Spinal cord (tissue), 10 donors: ENCODE measurements at places on chromosomes 4 and X.

DNA sequence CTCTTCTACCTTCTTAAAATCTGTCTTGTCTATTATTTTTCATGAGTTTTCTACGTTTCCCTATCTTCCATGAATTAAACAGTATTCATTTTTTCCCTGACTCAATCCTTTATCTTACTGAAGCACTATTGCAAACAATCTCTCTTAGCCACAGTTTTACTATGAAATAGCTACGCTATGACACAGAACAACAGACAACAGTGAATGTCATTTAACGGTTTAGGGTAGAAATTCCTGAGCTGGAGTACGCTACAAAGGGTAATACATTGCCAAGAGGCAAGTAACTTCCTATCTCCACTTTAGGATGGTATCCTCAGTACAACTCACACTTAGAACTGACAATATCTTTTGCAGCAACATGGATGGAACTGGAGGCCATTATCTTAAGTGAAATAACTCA is 552.6 kb downstream of the INPP4B start:
- H3K4me1 ChIP-seq = no peaks in the 10 kb centered on the region
- DNase-seq = no peak
- H3K36me3 ChIP-seq = no peaks in the 10 kb centered on the region
- no peak overlapping the region for H3K27ac ChIP-seq
- H3K4me3 ChIP-seq = no peak overlapping the region

GRCh38 chr4:81335122-81335912 is 120.3 kb upstream of the PRKG2 start:
- H3K27me3 ChIP-seq = no peaks in the 10 kb centered on the region
- no peak overlapping the region for H3K27ac ChIP-seq
- no peaks in the 10 kb centered on the region for H3K36me3 ChIP-seq
- no peak for DNase-seq
- H3K4me1 ChIP-seq = no peaks in the 10 kb centered on the region
- H3K4me3 ChIP-seq = no peak overlapping the region

DNA sequence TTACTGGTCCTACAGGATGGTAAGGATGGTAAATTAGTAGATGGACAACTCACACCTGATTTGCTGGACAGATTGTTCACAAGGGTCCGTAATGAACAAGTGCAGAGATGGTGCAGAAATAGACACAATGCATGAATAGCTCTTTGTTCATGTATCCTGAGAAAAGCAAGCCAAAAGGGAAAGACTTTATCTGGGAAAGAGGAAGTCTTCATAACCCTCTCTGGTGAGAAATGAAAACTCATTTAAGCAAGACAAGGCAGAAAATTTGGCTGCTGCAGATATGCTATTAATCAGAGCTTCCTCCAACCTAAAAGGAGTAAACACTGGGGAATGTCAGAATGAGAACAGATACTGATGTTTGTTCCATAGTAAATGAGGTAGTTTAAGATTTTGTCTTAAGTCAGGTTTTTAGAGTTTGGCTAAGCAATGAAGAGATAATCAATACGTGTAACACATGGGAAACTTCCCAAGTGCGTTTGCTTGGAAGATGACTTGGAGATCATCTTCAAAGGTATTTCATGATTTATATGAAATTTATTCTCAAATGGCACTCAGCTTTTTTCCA is 152.4 kb upstream of the BMPR1B start:
- no peaks in the 10 kb centered on the region for H3K27me3 ChIP-seq
- H3K4me1 ChIP-seq = no peaks in the 10 kb centered on the region
- no peak for DNase-seq

- H3K4me1 ChIP-seq = no peaks in the 10 kb centered on the region
- no peaks in the 10 kb centered on the region for H3K36me3 ChIP-seq
- no peak overlapping the region for H3K27ac ChIP-seq
These were observed 150.5 kb downstream of the ARSF start for GRCh38 chrX:3191796-3192195.

- H3K27me3 ChIP-seq = peaks cover 2% of the 10 kb centered on the region
- no peak overlapping the region for H3K4me3 ChIP-seq
- no peaks in the 10 kb centered on the region for H3K36me3 ChIP-seq
- DNase-seq = no peak
These were observed 545.5 kb upstream of the HTR2C start for GRCh38 chrX:114038358-114038757.

- H3K27me3 ChIP-seq = peaks cover 98% of the 10 kb centered on the region
- no peak overlapping the region for H3K4me3 ChIP-seq
- no peak overlapping the region for H3K27ac ChIP-seq
- H3K36me3 ChIP-seq = no peaks in the 10 kb centered on the region
These were observed 6.9 kb upstream of the HAND2 start for GRCh38 chr4:173536808-173537429.
